ENCODE measurements at places on chromosomes 12 and 14.
A peak's percentile ranks its signal among the peaks of the same experiment; 100 is the strongest.

DNA sequence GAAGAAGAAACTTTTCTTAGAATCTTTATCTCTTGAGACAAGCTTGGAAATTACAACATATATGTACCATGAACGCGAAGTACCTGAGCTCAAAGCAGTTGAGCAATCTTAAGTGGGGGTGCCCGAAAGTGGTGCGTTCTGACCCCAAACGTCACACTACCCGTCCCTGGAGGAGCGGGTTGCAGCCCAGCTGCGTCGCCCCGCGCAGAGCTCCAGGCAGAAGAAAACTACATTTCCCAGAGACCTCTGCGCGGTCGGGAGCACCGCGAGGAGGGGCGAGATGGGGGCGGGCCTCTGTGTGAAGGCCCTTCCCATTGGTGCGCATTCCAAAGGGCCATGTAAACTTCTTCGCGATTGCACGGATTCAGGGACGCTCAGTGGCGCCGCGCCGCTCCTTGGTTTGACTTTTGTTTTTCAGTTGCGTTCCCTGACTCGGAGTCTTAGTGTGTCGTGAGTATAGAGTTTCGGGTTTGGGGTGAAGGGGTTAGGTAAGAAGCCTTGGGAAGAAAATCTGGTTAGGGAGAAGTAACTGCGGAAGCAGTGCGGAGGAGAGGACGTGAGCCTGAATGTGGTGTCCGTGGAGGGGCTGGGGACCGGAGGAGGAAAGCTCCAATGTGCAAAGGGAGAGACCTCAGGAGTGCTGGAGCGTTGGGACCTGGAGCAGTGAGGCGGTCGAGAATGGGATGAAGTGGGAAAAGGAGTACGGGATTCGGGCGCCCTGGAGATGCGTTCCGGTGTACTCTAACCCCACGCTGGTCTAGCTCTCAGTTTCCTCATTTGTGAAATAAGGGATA is at the start of gene CCDC77:
TSS of gene CCDC77 (plus strand) at position 410 of the 794 bp plus-strand sequence. CDS start 7,740 bp downstream, outside the sequence.
- no peak for DNase-seq

- DNase-seq: no peak
These were observed 5.6 kb upstream of the NPAS3 start for GRCh38 chr14:32932914-32933628.

GRCh38 chr14:54738009-54738408 is 164.6 kb downstream of the GCH1 start:
- DNase-seq: no peak

GRCh38 chr14:99452968-99453367 is 27.7 kb downstream of the SETD3 start:
- no peak for DNase-seq

- no peak for DNase-seq
These were observed 17.7 kb upstream of the ASCL1 start for GRCh38 chr12:102939670-102940222.

DNA sequence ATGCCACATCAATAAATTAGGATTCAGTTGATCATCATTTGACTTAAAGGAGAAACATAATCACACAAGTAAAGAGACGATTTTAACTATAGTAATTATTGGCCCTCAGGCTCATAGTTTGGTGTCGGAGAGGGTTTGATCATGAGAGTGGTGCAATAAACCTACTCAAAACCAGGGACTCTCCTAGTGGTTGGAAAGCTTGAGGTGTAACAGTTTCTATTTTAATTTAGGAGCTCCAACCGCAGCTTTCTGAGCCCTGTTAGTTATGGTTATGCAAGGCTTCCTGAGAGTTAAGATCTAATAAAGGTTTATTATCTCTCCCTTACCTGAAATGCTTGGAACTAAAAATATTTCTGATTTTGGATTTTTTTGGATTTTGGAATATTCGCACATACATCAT is 36.4 kb downstream of the TMTC2 start:
- no peak for DNase-seq

DNA sequence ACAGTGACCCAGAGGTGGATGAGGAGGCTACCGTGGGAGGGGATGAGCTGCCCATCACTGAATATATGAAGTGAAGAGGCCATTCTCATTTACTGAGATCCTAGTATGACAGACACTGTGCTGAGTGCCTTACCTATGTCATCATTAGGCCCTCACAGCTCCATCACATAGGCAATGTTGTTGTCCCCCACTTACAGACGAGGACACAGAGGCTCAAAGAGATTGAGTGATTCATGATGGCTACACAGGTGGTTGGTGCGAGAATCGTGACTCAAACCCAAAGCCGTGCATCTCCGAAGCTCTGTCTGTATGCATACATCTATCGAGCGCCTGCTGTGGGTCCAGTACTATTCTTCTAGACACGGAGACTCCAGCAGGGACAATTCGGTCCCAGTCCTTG is 5.9 kb upstream of the CCDC197 start:
- DNase-seq: no peak

DNA sequence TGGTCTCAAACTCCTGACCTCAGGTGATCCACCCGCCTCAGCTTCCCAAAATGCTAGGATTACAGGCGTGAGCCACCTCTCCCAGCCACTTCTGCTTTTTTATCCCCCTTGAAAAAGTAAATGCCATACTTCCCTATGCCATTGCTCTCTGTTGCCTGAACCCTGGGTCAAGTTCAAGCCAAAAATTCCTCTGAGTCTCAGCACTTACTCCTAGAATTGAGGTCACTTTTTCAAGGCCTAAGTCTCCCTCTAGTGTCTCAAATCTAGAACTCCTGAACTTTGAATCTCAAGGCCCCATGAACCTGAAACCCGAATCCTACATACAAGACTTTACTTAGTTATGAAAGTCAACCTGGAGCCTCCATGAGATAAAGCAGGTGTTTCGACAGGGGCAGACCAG is 1.4 kb upstream of the APOBEC1 start:
- no peak for DNase-seq

GRCh38 chr12:113981876-113982275 is 15.8 kb upstream of the RBM19 start:
- DNase-seq: no peak

DNA sequence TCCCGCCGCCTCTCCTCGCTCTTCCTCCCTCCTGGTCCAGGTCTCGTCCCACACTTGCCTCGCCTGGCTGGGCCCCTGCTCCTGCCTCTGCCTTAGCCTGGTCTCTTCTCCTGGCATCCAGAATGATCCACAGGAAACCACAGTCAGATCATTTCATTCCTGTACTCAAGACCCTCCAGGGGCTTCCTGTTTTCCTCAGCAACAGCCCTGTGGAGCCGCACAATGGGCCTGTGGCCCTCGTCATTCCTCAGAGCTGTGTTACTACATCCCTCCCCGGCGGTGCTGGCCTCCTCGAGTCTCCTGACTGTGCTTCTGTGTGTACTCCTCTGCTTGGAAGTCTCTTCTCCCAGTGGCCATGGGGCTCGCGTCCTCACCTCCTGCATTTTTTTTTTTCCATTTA is 20.1 kb downstream of the ATP6V0A2 start:
- no peak for DNase-seq

DNA sequence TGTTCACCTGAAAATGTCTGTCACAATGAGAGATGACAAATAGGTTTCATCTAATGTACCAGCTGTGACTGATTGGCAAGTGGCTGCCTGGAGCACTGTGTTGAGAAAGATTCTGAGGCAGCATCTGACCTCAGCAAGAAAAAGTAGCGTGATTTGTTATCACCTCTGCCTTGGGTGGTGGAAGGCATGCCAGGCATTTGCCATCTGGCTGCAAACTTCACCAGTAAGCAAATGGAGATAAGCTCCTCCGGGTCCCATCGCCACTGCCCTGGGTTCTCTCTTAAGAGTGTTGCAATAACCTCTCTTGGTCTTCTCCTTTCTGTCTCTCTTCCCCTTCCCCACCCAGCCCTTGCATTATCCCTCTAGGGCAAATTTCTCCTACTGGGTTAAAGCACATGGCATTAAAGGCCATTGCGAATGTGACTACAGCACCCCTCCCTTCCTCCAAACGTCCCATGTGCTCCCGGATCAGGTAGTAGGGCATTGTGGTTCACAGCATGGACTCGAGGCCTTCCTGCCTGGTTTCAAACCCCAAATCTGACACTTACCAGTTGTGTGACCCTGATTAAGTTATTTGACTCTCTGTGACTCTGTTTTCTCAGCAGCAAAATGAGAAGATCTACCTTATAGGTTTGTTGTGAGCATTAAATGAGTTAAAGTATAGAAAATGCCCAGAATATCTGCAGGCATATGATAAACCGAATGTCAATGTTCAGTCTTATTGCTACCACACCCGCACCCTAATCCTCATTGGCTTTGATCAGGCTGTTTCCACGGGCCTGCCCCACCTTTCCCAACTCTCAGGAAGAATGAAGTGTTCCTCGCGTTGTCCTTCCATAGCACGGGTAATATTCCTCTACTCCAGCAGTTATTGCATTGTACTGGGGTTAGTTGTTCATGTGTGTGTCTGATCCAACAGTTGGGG is 8.2 kb upstream of the LGALS3 start:
- no peak for DNase-seq

DNA sequence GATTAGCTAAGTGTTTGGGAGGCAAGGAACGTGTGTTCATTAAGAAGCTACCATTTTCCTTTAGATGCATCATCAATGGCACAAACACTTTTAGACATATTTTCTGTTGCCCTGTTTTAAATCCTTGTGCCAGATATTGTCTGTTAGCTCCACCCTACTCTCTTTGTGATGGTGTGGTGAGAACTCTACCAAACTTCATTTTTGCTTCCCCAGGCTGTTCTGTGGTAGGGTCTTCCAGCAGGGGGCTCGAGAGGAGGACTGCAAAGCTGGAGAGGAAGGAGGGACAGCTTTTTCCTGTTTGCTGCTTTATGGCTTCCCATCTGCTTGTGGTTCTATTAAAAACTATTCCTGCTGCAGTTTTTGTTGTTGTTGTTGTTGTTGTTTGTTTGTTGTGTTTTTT is 23.8 kb upstream of the STRAP start:
- DNase-seq: no peak

- DNase-seq: no peak
These were observed 990 bp upstream of the TPI1 start for GRCh38 chr12:6866163-6866919.

DNA sequence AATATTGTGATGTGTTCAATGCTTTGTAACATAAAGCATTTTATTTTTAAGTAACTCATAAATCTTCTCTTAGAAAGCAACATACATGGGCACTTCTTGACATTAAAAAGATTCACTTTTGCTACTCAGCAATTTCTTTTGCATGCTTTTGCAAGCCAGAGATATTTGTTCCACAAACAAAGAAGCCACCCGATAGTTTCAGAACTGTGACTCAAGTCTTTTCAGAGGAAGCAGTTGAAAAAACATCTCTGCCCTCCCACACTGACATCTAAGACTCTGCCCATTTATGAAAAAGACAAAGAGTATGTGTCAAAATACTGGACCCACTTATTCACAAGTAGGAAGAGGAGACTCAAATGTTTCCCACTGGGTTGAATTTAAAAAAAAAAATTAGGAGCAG is 7.5 kb downstream of the APPL2 start:
- DNase-seq: no peak

GRCh38 chr14:65104791-65105190 is 2.5 kb upstream of the MAX start:
- DNase-seq: no peak

- no peak for DNase-seq
These were observed 4.4 kb downstream of the SLC22A17 start for GRCh38 chr14:23348297-23348655.

DNA sequence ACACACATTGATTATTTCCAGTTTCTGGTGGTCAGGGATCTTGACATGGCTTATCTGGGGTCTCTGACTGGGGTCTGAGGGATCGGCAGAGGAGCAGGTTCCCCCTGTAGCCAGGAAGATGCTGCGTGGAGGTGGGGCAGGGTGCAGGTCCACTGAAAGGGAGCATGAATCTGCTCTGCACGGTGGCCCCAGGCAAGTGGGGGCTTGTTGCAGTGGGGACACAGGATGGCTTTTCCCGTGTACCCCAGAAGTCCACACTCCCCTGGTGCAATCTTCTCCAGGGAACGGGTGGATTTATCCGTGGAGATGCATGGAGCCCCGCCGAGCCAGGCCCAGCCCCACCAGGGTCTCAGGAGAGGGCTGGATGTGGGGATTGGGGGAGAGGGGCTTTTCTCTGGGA is 210.4 kb upstream of the C14orf180 start:
- no peak for DNase-seq

DNA sequence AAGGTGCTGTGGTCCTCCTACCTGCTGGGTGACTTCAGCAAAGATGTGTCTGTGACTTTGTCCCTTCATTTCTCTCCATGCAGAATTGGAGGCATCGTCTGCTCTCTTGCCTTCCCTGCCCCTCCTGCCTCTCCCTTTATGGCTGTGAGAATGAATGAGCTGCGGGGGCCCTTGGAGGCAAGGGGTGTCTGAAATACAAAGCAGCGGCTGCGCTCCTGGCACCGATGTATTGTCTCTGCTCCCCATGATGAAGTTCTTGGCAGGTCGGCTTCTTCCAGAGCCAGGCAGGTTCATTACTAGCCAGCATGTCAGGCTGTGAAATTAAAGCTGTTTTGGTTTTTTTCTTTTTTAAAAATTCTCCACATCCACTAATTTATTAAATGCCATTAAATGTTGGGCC is 194.5 kb downstream of the TSPAN9 start:
- DNase-seq: peak; percentile 29

- peak; percentile 26 for DNase-seq
These were observed 40.7 kb downstream of the CORO1C start for GRCh38 chr12:108690542-108691174.

DNA sequence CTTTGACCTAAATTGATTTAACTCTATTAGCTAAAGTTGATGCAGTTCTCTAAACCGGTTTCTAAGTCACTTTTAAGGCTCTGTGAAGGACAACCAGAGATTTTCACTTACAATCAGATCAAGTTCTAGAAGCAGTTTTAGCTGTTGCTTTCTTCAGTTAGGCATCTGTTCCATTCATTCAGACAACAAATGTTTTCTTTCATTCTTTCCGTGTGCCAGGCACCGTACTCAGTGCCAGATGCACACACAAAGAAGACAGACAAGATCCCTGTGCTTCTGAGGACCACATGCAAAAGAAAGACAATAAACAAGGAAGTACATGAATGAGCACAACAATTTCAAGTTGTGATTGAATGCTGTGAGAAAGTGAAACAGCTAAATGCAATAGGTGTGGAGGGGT is 11.1 kb upstream of the EGLN3 start:
- no peak for DNase-seq

GRCh38 chr14:65933400-65934069 is 521.0 kb downstream of the FUT8 start:
- no peak for DNase-seq

DNA sequence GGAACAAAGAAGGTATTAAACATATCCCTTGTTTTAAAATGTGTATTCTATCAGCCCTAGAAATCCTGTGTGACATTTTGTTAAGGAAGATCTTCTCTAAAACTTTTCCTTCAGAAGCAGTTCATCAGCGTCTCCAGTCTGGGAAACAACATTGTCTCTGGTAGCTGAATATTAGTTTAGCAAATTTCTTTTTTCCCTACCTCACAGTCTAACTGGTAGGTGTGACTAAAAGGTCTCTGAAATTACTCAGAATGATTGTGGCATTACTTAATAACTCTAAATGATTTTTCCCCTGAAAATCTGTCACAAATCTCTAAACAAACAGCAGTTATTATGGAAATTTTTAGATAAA is 1044.8 kb downstream of the FLRT2 start:
- DNase-seq: no peak

Measured in NCI-H1092 treated with DMSO at 0.1 percent for 48 hours (cell line).